ENCODE measurements at places on chromosomes 3 and 15.
A peak's percentile ranks its signal among the peaks of the same experiment; 100 is the strongest.

- DNase-seq = no peak
Measured at GRCh38 chr3:3495611-3496010, 303.6 kb upstream of the LRRN1 start.

DNA sequence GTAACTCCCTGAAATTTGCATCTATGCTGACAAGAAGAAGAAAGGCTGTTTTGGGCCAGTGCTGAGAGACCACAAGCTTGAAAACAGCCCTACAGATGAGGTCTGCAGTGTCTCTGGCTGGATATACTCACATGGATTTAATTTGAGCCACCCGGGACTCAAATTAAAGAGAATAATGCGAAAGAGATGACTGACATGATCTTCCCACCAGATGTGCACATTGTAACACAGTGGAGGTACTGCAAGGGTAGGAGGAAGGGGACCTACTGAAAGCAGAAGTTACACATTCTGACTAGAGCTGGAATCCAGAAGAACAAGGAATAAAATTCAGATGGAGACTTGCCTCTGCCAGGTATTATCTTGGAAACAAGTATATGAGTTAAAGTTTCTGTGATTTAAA is 728.3 kb upstream of the SGO1 start:
- no peak for DNase-seq

- peak; percentile 93 for DNase-seq
Measured at GRCh38 chr15:39580117-39580484, 778 bp upstream of the THBS1 start.

DNA sequence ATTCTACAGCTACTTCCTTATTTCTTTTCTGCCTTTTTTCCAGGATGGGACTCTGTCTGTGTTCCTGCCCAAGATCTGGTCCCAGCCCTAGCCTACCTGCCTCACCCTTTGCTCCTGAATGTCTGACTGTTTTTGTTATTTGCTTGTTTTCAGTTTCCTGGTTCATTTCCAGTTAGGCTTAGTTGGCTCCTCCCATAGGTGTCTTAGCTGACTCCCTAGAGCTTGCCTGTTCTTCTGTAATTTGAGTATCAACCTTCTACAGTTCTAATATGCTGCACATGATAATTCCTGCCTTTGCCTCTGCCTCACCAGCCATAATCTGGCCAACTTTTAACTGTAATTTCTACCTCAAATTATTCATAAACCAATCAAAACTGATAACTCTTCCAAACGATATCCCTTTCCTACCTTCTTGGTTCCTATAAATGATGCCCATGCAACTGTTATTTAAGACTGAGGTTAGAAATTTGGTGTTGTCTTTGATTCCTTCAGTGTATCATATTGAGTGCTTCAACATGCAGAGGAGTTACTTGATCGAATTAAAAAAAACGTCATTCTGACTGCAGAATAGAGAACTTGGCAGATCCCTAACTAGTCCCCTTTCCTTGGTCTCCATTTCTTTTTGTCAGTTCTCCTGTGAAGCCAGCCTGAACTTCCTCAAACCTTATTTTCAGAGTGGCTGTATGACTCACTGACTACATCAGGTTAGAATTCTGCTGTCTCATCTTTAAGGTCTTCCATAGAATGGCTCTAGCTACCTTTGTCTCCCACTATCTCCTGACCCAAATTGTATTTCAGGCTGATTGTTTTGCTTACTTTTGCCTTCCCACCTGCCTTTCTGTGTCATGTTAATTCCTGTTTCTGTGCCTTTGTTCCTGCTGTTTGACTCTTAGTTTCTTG is 8.4 kb downstream of the GOLM2 start:
- peak; percentile 77 for DNase-seq

- DNase-seq = no peak
Measured at GRCh38 chr3:126394977-126395321, 240 bp downstream of the CFAP100 start.

DNA sequence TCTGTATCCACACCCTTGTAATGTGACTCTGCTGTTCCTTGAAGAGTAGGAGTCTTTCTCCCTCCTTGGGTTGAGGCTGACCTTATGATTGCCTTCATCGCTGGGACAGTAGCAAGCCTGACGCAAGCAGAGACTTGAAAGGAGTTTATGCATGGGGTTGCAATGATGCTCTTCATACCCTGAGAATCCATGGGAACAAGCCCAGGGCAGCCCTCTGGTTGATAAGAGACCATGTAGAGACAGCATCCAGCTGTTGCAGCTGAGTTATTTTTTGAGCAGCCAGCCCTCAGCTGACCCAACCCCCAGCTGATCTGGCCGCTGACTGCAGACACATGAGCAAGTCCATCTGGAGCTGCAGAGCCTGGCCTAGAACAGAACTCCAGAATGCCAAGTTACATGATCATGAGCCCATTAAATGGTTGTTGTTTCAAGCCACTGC is 60.6 kb upstream of the ARNT2 start:
- DNase-seq = no peak

GRCh38 chr15:55696221-55696620 is 46.7 kb downstream of the PRTG start:
- no peak for DNase-seq

GRCh38 chr3:147090461-147090860 is 315.9 kb downstream of the ZIC4 start:
- no peak for DNase-seq

DNA sequence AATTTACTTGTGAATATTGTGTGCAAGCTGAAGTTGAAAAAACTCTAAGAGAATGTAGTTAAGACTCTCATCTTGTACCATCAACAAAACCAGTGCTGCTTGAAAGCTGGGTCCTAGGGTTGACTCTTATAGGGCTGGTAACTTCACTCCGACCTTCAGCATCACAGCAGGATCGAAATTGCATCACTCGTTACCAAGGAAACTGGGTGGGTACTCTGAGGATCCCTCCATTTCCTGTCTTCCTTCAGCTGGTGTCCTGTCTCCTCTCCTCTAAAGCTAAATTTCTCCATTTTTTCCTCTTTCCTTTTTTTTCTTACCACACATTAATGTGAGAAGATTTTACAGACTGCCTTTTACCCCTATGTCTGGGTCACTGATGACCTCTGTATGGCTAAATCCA is 3.0 kb upstream of the APH1B start:
- DNase-seq = no peak

DNA sequence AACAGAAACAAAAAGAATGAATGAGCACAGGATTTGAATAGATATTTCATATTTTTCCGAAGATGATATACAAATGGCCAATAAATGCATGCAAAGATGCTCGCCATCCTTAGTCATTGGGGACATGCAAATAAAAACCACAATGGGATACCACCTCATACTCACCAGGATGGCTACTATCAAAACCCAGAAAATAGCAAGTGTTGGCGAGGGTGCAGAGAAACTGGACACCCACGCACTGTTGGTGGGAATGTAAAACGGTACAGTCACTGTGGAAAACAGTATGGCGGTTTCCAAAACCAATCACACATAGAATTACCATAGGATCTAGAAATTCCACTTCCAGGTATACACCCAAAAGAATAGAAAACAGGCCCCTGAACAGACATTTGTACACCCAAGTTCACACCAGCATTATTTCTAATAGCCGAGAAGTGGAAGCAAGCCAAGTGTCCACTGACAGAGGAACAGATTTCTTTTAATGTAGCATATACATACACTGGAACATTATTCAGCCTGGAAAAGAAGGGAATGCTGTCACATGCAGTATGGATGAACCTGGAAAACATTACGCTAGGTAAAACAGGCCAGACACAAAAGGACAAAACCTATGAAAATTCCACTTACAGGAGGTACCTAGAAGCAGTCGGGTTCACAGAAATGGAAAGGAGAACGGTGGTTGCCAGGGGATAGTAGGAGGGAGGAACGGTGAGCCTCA is 3.6 kb downstream of the RNF168 start:
- DNase-seq = no peak

DNA sequence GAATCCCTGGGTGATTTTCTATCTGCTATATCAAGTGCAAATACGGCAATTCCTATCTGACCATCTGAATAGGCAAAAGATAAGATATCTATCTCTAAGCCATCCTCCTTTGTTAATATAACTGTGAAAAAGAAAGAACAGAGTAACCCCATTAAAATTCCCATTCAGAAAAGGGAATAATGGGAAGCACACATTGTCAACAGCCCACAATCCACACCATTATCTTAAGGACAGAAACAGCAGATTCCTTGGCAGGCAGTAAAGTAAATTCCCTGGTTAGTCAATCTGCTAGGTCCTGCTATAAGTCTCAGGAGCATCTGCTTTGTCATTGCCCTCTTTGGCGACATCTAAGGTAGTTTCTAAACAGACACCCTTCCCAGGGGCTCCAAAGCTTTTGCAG is 21.9 kb upstream of the NRG4 start:
- DNase-seq = no peak

DNA sequence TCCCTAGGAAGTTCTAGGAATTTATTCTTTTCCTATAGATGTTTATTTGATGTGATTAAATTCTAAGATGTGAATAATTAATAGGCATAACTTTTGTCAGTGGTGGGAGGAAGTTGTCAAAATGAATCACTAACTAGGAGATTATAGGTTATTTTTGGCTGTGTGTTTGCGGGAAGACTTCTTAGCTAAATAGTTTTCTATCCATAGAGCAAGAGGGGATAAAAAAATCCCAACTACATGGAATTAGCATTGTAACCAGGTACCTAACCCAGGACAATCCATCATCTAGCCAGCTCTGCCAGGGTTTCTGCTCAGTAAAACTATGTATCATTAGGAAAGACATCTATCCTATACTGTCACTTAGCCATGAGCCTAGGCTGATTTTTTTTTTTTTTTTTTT is 23.9 kb downstream of the SLC30A4 start:
- no peak for DNase-seq

DNA sequence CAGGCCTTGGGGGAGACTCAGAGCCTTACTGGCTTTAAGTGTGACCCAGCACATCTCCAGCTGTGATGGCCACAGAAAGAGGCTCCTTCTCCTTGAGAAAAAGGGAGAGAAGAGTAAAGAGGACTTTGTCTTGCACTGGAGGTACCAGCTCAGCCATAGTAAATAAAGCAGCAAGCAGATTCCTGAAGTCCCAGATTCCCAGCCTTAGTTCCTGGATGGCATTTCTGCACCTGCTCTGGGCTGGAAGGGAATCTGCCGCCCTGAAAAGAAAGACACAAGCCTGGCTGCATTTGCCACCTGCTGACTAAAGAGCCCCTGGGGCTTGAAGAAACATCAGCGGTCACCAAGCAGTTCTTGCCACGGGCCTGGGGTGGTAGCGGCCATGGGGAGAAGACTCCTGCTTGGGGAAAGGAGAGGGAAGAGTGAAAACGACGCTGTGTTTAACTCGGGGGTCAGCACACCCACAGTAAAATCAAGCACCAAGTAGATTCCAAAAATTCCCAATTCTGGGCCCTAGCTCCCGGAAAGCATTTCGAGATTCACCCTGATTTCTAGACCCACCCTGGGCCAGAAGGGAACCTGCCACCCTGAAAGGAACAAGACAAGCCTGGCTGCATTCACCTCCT is 24.2 kb upstream of the TNK2 start:
- DNase-seq = peak; percentile 62

- no peak for DNase-seq
Measured at GRCh38 chr15:99578809-99579208, 13.0 kb downstream of the MEF2A start.

DNA sequence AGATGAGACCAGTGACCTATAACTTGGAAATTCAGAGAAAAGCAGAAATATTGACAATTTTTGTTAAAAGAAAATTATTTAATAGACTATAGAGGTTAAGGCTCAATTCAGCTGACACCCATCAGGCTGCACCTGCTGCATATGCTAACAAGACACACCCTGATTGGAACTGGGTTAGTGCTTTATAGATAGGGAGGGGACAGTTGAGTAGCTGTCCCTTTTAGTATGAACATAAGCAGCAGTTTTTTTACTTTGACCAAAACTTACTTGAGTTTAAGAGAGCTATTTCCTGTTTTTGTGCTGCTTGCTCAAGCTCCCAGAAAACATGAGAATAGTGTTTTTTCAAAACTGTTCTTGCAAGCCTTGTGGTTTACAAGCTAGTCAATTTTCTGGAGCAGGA is 292.6 kb downstream of the LRRC3B start:
- DNase-seq = no peak

- DNase-seq = peak; percentile 97
Measured at GRCh38 chr3:197298945-197299854, 788 bp upstream of the DLG1 start.

DNA sequence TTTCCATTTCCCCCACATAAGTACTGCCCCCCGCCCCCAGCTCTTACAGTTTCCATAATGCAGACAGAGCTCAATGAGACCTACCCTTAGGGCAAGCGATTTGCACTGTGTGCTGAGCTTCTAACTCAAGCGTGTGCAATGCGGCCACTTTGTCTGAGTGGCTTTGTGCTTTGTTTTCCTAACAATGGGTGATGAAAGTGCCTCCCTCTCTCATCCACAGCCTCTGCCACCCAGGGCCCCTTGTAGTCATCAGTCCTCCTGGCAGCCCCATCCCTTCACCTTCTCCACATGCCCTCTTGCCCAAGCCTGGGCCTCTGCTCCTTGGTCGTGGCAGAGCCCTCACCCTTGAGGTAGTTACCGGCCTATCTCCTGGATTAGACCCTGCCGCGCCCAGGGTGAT is 17.2 kb downstream of the DAPK2 start:
- DNase-seq = no peak

DNA sequence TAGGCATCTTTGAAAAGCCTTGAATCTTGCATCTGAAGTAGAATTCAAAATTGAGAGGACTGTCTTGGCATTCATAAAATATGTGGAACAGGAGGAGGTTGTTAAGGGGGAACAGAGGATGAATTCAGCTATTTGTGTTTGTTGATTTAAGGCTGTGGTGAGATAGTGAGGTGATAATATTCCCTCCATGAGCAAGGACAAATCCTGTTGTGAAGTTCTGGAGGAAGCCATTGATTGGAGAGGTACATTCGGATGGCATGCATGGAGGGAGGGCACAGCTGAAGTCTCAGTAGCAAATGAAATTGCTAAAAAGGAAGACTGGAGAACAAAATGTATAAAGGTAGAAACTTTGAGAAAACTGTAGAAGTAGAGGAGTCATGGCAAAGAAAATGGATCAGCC is 443.8 kb downstream of the NLGN1 start:
- no peak for DNase-seq

DNA sequence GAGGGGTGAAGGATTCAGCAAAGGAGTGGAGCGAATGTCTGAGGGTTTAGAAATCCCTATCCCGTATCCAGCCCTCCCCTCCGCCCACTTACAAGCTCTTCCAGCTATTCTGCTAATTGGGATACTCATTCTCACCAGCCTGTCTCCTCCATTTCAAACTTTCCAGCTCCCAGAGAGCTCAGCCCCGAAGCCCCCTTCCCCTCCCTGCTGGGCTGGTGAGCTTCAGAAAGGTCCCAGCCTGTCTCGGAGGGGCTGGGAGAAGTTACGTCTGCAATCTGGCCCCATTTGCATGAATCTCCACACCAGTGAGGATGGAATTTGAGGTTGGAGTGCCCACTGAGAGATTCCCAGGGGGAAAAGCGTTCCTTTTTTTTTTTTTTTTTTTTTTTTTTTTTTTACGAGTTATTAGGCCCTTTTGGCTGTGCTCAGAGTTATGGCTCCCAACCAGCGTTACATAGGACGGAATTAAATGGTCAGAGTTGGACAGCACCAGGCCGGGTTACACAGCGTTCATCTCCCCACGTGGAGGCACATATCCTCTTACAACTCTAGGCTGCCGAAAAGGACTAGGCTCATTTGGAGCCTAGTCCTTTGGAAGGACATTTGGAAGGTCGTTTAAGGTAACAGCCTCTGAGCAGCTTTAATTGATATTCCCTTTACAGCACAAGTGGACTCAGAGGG is 34.6 kb downstream of the FGD5 start:
- no peak for DNase-seq

GRCh38 chr15:68526784-68527183 is 52.0 kb upstream of the CORO2B start:
- DNase-seq = no peak

GRCh38 chr15:91936182-91936775 is 82.8 kb downstream of the SLCO3A1 start:
- no peak for DNase-seq

GRCh38 chr3:97940034-97940433 is 32.2 kb downstream of the RIOX2 start:
- DNase-seq = peak; percentile 61

Measured in T47D (cell line).